Thoracic aorta (tissue), 2 donors: ENCODE measurements at places on chromosomes 12 and 14. TPM values are rescaled to one million over a fixed set of nuclear protein-coding genes. Genes with fewer than 3 reads are reported as not detected.

- no peak for DNase-seq
These were observed 37.5 kb upstream of the CORO1C start for GRCh38 chr12:108768591-108769500.

RERG gene
- 120 TPM for total RNA-seq

GRCh38 chr14:73238941-73239340 is 1.6 kb downstream of the PAPLN start:
- no peak for DNase-seq

DNA sequence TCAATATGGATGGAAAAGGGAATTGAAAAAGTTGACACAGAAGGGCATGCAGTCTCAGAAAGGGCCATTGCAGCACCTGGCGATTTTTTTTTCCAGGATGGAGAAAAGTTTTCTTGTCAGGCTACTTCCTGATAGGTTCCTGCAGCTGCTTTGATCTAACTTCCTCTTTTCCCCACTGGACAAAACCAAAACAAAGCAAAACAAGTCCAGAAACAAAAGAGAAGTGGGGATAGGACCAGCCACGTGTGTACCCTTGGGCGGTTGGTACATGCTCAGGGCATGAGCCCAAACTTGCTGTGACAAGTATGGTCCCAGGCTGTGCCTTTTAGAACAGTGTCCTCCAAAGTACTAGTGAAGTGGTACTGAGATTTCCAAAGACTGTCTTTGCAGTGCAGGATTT is 89.8 kb downstream of the CHST11 start:
- no peak for DNase-seq

RESF1 gene
- total RNA-seq = 53.2 TPM

DNA sequence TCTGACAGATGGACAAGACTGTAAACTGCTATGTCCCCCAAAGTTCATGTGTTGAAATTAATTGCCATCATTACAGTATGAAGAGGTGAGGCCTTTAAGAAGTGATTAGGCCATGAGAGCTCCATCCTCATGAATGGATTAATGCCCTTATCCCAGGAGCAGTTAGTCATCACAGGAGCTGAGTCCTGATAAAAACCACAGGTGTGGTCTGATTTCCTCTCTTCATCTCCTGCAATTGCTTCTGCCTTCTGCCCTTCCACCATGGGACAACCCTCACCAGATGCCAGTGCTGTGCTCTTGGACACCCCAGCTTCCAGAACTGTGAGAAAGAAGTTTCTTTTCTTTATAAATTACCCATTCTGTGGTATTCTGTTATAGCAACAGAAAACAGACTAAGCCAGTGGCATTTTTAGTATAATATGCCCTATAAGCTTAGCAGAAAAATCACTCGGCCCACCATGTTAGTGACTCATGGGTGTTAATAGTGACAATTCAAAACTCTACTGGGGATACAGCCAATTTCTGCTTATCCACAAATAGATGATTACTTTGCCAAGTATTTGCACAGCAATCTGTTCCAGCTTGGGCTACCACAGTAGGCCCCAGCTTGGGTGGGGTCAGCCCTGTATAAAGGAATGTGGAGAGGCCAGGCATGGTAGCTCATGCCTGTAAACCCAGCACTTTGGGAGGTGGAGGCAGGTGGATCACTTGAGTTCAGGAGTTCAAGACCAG is 129.0 kb upstream of the BCL2L14 start:
- DNase-seq = no peak
